Thoracic aorta (tissue), 2 donors: ENCODE measurements at places on chromosomes 2 and 18.

DNA sequence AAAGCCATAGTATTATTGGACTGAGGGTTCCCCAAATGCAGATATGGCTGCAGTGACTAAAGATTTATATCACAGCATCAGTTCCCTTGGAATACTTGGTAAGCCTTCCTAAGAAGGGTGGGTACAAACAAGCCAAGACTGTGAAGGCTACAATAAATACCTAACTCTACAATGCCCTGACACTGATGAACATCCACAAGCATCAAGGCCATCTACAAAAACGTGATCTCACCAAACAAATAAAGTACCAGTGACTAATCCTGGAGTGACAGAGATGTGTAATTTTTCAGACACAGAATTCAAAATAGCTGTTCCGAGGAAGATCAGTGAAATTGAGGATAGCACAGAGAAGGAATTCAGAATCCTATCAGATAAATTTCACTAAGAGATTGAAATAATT lies 254.5 kb downstream of the PARD3B start:
- no peak for DNase-seq

DNA sequence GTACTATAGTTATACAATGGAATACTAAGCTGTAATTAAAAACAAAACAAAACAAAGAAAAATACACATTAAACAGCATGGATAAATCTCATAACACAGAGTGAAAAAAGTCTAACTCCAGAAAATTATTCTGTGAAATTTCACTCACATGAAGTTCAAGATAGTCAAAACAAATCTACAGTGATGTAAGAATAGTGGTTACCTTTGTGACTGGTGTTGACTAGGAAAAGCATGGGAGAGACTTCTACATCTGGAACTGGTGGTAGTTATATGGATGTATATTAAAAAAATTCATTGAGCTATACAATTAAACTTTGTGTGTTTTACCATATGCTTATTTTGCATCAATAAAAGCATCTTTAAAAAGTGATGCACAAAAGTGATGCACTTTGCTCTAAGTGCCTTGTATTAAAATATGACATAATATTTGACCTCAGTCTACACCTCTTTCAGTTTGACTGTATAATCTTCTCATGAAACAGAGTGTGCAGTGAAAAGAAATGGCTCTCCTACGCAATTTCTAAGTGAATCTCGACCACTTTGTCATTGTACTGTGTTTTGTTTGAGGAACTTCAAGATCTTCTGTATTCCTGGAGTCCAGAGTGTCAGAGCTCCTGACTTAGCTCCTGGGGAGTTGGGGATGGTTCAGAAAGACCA lies 28.0 kb downstream of the STAT4 start:
- no peak for DNase-seq

DNA sequence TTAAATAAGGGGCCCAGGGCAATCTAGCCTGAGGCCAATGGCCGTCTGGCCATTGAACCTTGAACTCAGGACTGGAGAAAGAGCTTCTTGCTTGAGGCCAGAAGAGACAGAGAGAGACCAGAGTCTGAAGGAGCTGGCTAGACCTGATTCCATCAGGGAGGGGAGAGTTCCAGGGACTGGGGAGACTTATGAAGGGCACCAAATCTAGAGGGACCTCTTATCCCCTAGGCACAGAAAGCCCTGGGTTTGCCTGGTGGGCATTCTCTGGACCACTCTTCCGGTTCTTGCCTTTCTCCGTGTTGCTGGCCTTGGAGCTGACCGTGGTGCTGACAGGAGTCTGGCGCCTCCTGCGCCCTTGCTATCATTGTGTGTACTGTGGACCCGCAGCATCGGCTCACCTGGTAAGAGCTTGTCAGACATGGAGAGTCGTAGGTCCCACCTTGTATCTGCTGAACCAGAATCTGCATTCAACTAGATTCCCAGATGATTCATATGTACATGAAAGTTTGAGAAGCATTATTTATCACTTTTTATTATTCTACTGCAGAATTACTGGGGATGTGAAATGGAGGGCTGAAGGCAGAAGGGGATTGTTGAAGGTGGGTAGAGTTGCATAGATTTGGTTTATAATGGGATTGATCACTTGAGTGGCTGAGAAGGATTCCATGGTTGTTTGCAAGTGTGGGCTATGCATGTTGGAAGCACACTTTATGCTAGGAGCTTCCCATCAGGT lies 4.3 kb upstream of the TRPM8 start:
- DNase-seq: no peak

GRCh38 chr18:46688853-46689525 lies 32.0 kb upstream of the LOXHD1 start:
- no peak for DNase-seq

- no peak for DNase-seq
These were observed 44.1 kb upstream of the NDUFV2 start for GRCh38 chr18:9058406-9058805.

DNA sequence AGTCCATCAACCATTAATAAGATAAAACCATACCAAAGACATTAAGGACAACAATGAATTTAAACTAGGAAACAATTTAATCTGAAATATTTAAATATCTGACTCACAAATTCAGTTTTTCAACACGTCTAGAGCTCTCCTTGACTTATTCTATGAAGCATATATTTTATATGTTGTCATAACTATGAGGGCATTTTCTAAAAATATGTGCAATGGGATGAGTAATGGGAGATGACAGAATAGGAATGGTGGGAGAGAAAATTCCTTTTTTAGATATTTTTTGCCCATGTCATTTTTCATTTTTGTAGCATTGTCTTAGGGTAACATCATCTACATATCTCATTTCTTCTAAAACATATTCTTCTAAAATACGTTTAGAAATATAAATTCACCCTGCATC lies 79.2 kb upstream of the CDH2 start:
- no peak for DNase-seq

DNA sequence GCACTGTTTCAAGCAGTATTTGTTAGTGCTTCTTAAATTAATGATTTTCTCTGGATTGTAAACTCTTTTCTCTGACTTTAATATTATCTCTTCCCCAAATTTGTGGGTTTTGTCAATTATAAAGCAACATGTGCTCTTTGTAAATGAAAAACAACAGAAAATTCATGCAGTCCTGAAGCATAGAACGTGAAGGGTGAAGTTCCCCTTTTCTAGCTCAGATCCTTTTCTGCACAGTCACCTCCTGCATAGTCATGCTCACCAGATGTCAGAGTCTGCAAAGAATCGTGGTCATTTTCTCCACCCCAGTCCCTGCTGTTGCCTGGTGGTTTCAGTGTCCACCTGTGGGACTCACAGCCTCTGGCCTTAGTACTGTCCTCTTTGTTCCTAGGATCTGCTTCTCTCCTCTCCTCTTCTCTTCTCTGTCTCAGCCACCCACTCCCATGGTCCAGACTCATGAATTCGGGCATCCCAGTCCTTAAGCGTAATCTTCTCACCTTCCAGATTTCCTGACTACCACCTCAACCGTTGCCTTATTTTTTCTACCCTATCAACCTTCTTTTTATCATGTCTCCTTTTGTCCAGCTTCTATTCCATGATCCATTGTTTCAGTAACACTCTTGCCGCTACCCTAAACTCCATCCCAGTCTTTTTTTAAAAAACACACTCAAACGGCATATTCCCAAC lies 229.1 kb downstream of the RTP5 start:
- no peak for DNase-seq
